COR-L47 (cell line): ENCODE measurements at places on chromosomes 4 and X.

GRCh38 chr4:61094854-61095598, 105.1 kb upstream of the ADGRL3 start:
- DNase-seq: no peak

DNA sequence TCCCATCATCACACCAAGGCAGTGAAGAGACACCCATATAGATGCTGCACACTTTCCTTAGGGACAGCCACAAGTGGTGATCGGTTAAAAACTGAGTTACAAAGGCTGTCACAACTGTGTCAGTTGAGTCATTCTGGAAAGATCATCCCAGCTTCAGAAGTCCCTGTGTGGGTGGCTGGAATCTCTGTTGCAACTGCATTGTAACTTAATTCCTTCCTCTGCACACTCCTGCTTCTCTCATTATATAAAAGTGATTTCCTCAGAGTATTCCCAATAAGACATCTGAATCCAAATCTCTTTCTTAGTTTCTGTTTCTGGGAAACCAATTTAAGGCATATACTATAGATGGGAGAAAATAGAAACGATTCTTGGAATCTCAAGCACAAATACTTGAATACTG, 88.1 kb downstream of the FSTL5 start:
- no peak for DNase-seq

DNA sequence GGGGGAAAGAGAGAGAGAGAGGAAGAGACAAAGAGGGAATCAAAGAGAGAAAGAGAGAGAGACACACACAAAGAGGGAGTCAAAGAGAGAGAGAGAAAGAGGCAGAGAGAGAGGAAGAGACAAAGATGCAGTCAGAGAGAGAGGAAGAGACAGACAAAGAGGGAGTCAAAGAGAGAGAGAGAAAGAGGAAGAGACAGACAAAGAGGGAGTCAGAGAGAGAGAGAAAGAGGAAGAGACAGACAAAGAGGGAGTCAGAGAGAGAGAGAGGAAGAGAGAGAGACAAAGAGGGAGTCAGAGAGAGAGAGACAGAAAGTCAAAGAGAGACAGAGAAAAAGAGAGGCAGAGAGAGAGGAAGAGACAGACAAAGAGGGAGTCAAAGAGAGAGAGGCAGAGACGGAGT, 45.5 kb downstream of the MAGEA9 start:
- DNase-seq: no peak

GRCh38 chr4:57442831-57443291, 332.7 kb upstream of the IGFBP7 start:
- DNase-seq: peak; percentile 65

DNA sequence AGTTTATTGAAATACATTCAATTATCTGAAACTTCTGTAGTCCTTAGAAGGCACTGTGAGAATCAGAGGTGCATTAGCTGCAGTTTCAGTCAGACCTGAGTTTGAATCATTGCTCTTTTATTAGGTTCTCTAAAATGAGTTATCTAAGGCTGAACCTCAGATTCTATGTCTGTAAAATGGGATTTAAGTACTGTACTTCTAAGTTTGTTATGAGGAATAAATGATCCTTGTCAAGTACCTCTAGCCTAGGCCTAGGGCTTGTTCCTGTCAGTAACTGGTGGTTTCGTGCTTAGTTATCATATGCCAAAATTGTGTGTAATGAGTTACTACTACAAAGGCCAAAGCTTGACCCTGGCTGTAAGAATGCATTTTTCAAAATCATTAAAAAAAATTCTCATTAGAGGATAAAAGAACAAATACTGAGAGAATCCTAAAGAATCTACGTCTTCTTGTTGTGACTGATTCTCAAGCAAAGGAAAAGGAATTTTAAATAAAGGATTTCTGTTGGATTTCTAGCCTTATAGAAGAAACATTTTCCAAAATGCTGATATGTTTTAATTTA, 65.8 kb downstream of the SLIT2 start:
- no peak for DNase-seq

DNA sequence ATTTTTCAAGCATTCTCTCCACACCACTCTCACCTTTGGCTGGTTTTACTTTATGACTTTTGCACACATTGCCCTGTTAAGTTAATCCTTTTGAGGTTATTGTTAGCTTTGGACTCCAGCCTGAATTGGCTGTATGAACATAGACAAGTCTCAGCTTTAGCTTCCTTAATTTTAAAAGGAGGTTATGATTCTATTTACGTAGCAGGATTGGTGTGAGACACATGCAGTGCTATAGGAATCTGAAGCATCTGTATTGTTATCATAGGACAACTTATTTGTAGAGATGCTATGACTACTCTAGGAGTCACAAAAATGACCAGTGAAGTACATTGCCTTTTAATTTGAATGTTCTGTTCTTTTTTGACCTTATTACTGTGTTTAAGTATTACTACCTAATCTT, 15.7 kb downstream of the PGAM4 start:
- DNase-seq: no peak

GRCh38 chr4:170769862-170770261, 680.1 kb upstream of the AADAT start:
- no peak for DNase-seq

GRCh38 chr4:54289316-54289715, 60.2 kb downstream of the PDGFRA start:
- no peak for DNase-seq

- DNase-seq: peak; percentile 33
Observed at GRCh38 chr4:182640932-182641331, 276.3 kb downstream of the DCTD start.

DNA sequence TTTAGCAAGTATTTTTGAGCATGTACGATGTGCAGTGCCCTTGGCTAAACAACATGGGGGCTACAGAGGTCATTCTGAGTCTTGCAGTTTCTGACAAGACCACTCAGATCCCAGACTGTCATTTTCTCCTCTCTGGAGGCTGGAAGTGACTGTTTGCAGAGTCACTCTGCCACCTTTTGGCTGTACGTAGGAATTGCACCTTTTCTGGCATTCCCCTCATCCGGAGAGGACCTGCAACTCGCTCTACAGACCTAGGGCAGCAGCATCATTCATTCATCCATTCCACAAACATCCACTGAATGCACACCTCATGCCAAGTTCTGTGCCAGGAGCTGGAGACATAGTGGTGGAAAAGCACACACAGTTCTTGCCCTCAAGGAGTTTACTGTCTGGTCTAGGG, 160.4 kb upstream of the GPR101 start:
- DNase-seq: peak; percentile 24

GRCh38 chr4:123468479-123469031, 72.0 kb downstream of the SPRY1 start:
- DNase-seq: no peak

- DNase-seq: no peak
Observed at GRCh38 chrX:46737462-46737861, 21.5 kb downstream of the SLC9A7 start.

DNA sequence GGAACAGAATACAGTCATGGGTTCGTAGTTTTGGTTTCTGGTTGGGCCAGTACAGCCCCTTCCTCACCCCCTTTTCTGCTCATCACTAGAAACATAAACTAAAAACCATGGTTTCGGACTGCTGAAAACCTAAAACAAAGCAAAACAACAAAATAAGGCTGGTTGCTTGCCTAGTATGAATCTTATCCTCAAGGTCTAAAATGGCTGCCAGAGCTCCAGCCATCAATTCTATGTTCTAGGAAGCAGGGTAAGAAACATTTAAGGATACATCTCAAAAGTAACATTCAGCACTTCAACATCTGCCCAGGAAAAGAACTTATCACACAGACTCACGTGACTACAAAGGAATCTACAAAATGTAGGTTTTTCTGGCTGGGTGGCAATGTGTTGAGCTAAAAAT, 31.5 kb downstream of the PPP3CA start:
- DNase-seq: no peak

DNA sequence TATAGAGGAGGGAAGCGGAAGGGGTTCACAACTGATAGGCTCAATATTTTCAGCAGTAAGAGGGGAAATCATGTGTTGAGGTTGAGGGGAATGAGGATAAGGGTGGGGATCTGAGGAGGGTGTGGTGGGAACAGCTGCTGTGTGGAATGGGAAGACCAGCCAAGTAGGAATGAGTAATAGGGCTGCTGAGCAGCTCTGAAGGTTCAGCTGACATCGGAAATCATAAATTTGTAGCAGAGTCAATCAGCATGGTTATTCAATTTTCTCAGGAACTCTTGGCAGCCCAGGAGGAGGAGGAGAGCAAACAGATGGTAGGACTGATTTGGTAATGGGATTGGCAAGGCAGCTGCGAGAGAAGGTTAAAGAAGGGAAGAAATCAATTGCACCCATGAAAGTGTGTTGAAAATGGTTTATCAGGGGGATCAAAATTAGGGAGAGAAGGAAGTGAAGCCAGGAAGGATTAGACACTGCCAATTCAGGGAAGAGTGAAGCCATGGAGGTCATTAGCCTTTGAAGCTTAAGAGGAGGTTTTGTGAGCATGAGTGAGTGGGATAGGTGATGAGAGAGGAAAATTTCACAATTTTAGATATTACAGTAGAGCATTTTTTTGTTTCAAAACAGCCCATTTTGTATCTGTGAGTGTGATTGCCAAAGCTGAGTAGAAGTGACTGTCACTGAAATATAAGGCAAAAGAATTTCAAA, 82.6 kb downstream of the PCDH7 start:
- no peak for DNase-seq

GRCh38 chr4:82578935-82579334, 17.1 kb upstream of the TMEM150C start:
- no peak for DNase-seq

DNA sequence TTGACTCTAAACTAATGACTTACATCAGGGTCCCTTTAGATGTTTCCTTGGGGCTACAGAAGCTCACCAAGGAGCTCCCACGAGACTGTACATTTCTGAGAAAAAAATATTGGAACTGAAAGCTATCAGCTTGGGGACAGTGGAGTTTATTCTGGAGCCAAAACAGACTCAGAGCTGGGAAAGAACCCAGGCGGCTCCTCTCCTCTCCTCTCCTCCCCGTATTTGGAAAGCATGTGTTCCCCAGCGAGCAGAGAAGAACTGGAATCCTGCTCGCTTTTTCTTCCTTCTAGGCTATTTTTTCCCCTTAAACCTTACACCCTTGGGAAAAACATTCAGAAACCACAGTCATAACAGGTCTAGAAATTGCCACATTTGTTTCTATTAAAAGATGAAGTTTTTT, 4.3 kb upstream of the MAP7D3 start:
- DNase-seq: no peak

- DNase-seq: no peak
Observed at GRCh38 chrX:21181232-21181853, 192.9 kb upstream of the CNKSR2 start.

DNA sequence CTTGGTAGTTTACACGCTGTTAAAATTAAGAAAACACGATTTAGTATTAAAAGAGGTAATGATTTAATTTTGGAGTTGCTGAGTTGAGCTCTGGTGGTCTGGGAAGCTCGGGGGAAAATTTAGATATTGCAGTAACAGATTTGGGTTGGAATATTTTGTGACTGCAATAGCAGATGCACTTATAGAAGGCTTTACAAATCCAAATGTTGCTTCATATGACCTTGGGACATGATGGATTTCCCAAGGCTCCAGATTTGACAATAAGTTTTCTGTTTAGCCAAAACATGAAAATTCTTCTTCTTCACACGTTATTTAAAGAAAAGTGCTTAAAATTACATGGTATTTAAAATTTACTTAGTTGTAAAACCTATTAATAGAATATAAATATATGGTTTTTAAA, 302.0 kb downstream of the SPRY1 start:
- DNase-seq: no peak

GRCh38 chr4:22514001-22514400, 1.9 kb downstream of the ADGRA3 start:
- no peak for DNase-seq

- DNase-seq: no peak
Observed at GRCh38 chr4:71254451-71255012, 84.3 kb upstream of the SLC4A4 start.

DNA sequence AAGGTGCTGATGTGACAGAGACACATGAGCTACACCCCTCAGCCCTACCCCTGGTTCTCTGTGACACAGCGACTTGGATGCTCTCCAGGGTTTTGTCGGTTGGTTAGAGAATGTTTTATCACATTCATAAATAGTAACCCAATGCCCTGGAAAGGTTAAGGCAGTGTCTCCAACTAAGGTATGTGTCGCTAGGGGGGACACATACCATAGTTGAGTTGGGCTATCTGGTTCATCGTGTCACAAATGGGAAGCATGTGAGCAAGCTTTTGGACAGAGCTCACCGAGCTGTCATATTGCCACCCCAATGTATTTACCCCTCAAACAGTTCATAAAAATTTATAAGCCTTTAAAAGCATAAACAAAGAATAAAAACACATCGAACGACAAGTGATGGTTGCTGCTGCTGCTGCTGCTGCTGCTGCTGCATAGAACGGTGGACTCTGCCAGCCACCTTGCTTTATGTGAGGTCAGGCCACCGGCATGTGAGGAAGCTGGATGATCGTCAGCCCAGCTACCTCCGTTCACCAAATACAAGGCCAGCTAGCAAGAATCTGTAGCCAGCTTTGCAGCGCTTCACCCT, 55.9 kb downstream of the STOX2 start:
- DNase-seq: peak; percentile 42

- no peak for DNase-seq
Observed at GRCh38 chr4:118825799-118826198, 10.1 kb downstream of the SEC24D start.

DNA sequence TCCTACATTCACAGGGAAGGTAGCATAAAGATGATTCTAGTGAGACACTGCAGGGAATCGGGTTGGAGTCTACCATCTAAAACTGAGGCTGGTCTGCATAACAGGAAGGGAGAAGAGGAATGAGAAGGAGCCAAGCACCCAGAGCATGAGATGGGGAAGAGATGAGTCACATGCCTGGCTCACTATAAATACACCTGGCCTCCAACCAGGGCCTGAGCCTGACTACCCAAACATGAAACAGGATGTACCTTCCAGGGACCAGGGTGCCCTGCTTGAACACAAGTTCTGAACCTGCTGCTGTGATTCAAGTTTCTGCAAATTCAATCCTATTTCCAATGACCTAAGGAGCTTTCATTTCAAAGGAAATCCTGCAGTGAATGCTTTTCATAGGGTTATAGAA, 24.9 kb downstream of the CD99L2 start:
- no peak for DNase-seq

DNA sequence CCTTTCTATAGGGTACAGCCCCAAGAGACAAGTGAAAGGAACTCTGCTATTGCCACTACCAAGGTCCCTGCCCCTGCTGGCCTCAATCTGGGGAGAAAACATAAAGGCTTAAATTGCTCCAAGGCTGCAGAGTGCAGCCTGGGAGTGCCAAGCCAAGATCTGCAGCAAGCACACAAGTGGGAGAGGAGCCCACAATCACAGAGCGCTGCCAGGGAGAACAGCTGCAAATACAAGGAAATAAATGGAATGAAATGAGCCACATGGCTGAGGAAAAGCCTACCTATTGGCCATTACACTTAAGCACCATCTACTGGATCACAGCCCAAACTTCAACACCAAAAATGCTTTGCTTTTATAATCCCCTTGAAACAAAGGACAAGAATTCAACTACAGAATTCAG, 582.4 kb downstream of the FAM133A start:
- no peak for DNase-seq
